NCI-H524 (cell line): ENCODE measurements at places on chromosomes 7 and 10.

- no peak for DNase-seq
These were observed 61.3 kb downstream of the AKR1D1 start for GRCh38 chr7:138137423-138138171.

DNA sequence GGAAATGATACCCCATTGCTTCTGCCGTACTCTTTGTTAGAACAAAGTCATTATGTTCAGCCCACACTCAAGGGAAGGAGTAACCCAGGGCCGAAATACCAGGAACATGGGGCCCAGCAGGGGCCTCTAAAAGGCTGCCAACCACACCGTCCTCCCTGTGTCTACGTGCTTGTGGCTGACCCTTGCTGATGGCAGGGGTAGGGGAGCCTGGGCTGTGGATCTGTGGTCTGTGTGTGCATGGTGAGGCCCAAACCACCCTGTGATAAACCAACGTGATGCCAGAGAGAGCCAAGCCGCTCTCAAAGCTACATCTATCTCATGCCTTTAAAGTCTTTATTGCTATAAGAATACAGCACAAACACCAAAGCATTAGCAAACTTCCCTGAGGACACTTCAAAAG lies 159.2 kb downstream of the CCDC3 start:
- DNase-seq = no peak

GRCh38 chr10:123550675-123551096 lies 115.5 kb upstream of the GPR26 start:
- DNase-seq = no peak

DNA sequence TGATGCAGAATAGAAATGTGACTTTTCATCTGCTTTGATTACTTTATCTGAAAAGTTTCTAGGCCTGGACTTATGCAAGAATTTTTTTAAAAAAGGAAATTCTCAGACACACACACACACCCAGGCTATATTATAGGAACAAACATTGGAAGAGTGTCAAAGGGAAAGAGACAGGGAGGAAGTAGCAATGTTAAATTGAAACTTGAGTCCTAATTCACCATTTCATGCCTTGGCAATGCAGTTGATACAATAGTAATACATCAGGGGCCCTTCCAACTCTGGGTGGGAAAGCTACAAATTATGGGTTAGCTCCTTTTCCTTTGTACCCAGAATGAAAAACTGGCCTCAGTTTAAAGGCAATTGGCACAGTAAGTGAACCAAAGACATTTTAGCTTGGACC lies 258.0 kb upstream of the LYZL1 start:
- no peak for DNase-seq

GRCh38 chr7:55539380-55539779 lies 32.9 kb downstream of the VOPP1 start:
- no peak for DNase-seq

- DNase-seq = no peak
These were observed 25.0 kb downstream of the ESYT2 start for GRCh38 chr7:158804335-158804734.

DNA sequence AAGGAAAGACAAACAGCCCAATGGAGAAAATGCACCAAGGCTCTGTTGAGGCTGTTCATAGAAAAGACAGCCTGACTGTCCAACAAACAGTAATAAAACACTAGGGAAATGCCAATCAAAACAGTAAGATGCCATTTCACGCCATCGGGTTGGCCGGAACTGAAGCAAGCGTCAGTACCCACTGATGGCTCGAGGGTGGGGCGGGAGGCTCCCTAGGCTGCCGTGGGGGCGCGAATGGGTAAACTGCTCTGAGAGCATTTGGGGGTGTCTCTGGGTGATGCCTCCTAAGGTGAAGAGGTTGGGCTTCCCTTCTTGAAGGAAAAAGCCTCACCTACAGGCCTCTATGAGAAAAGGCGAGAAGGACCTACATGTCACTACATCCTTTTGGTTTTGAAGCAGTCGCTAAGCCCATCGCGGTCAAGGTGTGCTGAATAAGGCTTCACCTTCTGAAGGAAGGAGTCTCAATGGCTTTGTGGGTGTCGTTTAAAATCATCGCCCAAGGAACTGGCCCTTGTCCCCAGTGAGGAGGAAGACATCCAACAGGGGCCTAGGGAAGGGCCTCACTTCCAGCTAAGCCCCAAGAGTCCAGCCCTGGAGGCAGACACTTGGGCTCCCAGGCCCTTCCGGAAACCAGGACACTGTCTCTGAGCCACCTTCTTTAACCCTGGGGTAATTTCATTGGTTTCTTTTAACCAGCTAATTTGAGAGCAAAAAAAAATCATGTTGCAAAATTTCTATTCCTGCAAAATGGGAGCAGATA lies 98.5 kb upstream of the PPP2R2D start:
- no peak for DNase-seq

DNA sequence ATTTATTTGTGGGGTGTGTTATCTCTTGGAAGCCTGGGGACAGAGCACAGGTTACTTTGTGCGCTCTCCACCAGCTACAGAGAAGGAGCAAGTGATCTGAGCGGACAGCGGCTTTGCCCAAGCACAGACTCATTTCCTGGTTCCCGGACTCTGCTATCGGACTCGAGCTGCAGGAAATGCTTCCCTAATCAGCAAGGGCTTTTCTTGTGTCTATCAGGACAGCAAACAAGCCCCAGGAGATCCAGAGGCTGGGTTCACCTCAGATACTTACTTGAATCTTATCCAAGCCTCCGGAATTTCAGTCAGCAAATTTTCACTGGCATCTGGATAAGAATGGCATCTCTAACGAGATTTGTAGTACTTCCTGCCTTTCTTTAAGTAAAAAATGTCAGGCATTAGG lies 27.8 kb downstream of the MRC1 start:
- no peak for DNase-seq

DNA sequence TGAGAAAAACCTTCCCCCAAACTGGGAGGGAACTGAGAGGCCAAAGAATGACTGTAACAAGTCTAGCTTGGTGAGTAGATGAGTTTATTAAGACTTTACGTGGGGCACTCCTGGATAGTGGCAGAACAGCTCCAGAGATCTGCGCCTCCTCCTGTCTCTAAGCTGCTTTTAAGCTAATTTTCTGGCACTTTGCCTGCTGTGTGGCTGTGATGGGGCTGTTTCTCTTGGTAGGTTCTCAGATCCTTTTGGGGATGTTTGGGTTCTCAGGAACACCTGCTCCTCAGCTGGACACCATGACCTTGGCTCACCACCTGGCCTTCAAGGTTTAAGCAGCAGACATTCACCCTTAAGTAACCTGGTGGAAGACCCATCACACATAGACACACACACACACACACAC lies 68.3 kb downstream of the AKR1E2 start:
- no peak for DNase-seq

DNA sequence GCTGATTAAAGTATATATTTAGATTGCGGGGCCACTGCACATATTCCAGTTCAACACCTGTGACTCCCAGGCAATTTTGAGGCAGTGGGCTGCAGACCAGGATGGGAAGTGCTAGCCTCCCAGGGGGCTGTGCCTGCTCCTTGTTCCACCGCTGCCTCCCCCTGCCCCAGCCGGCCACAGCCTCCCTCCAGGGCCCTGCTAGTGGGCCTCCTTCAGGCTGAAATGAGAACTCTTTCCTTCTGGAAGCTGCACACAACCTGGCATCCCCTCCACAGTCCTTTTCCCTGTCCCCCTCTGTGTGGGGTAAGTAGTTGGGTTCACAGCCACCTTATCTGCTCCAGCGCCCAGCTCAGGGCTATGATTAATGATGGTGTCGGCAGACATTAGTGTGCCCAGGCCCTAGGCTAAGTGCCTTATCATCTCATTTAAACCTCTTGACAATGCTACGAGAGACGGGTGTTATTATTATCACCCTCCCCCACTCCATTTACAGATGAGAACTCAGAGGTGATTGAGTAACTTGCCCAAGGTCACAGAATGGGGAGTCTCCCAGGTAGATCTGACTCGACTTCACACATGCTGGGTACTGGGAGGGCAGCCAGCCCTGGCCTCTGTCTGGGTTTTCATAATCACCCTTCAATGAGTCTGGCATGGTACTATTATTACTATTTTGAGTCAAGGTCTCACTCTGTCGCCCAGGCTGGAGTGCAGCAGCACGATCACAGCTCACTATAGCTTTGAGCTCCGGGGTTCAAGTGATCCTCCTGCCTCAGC lies 10.8 kb upstream of the SFRP5 start:
- DNase-seq = no peak

DNA sequence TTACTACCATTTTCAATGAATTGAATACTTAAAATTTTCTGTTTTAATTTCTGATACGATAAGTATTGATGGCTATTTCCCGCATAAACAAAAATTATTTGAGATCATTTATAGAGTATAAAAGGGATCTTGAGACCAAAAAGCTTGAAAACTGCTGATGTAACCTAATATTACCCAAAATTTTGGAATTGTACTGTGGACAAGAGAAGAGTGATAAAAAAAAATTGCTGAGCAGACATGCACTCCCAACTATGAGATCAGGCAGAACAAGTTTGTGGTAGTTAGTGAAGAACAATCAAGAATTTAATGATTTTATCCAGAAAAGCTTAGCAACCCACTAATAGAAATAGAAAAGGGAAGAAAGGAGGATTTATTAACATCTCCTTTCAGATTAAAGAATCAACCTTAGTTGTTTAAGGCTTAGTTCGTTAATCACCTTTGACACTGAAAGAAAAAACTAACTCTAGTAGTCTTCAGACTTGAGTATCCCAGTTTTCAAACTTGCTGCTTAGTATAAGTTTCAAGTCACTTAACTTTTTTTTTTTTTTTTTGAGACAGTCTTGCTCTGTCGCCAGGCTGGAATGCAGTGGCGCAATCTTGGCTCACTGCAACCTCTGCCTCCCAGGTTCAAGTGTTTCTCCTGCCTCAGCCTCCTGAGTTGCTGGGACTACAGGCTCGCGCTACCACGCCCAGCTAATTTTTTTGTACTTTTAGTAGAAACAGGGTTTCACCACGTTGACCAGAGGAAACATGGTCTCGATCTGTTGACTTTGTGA lies 50.6 kb upstream of the ZC3HAV1 start:
- DNase-seq = no peak

GRCh38 chr7:38694326-38694725 lies 63.2 kb upstream of the AMPH start:
- no peak for DNase-seq

DNA sequence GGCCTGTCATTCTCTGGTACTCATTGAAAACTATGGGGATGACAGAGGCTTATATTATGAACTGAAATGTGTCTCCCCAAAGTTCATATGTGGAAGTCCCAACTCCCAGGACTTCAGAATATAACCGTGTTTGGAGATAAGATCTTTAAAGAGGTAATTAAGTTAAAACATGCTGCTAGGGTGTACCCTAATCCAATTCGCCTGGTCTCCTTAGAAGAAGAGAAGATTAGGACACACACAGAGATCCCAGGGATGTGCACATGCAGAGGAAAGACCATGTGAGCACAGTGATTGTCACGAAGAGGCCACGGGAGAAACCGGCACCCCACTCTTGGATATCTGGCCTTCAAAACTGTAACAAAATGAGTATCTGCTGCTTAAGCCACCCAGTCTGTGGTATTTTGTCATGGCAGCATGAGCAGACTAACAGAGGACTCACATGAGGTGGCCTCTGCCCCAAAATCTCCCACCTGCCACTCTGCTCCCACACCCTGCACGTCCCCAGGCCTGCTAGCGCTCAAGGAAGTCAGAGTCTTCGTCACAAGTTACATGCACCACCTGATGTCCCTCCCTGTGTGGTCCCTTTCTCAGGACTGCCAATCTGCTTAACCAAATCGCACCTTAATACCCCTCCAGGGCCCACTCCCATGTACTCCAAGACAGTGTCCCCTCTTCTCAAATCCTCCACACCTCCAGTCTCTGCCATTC lies 26.8 kb downstream of the PLAC9 start:
- no peak for DNase-seq

- no peak for DNase-seq
These were observed 1.7 kb upstream of the TNKS2 start for GRCh38 chr10:91796331-91797047.

DNA sequence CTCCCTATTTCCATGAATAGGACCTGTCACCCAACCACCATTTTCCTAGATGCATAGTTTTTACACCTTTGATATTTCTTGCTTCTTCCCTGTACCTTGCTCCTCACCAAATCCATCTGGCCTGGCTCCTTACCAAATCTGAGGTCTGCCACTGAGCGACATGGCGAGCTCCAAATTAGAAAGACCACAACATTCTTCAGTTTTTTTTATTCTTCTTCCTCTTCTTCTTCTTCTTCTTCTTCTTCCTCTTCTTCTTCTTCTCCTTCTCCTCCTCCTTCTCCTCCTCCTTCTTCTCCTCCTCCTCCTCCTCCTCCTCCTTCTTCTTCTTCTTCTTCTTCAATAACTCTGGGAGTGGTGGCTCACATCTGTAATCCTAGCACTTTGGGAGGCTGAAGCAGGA lies 7.1 kb downstream of the CPED1 start:
- DNase-seq = no peak

DNA sequence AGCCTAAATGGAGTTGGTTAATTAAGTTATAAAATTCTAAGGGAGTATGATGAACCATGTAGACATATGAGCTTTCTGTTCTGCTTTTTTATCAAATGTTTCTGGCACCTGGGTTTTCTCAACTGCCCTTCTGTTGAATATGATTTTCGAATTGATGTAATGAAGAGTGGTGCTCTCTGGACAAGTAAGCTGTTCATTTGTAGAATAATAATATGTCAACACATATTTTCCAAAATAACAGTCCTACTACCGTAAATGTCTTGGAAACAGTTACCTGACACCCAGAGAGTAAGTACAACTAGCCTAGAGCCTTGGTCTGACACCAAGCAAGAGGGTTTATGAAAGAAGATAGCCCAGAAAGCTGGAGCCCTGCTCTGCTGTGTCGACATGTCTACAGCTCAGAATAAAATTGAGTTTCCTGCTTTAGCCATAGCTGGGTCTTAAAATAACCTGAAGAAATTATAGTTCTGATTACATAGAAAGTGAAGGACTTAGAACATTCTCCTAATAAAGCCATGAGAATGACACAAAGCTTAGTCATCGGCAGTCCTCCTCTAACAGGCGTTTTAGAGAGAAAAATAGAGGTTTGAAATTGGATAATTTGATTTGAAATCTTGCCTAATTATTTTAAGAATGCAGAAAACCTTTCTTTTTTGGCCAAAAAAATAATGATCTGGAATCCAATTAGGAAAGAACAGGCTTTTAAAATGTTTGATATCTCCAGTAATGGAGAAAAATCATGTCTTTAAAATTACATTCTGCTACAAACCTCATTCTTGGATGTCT lies 25.1 kb downstream of the HDAC9 start:
- DNase-seq = no peak

- DNase-seq = no peak
These were observed 161.7 kb upstream of the LYZL2 start for GRCh38 chr10:30791197-30791611.

GRCh38 chr7:55120501-55121198 lies 101.8 kb downstream of the EGFR start:
- no peak for DNase-seq
